ENCODE measurements at places on chromosomes 6 and 20.

GRCh38 chr20:4383961-4384360, 337.7 kb upstream of the PRND start:
- DNase-seq = no peak
- no peak overlapping the region for H3K4me3 ChIP-seq
- H3K27me3 ChIP-seq = peaks cover 75% of the 10 kb centered on the region
- H3K36me3 ChIP-seq = no peaks in the 10 kb centered on the region
- H3K4me1 ChIP-seq = no peaks in the 10 kb centered on the region

DNA sequence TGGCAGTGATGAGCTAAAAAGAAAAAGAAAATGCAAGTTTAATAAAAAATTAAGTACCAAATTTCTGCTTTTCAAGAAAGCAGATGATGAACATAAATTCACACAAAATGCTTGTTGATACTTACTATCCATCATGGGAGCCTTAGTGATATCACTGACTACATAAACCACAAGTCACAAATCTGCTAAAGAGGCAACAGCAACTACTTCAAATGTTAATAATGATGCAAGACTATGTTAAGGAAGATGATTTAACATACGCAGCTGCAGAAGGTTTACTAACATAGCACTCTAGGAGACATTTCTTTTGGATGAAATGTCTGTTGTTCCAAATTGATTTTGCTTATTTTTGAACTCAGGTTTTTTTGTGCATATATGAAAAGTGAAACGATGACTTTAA, 18.6 kb downstream of the FYN start:
- DNase-seq = no peak
- no peaks in the 10 kb centered on the region for H3K27me3 ChIP-seq
- peaks cover 32% of the 10 kb centered on the region for H3K4me1 ChIP-seq
- no peaks in the 10 kb centered on the region for H3K36me3 ChIP-seq

GRCh38 chr20:17863577-17864292, 104.9 kb downstream of the SNX5 start:
- no peak overlapping the region for H3K4me3 ChIP-seq
- H3K27me3 ChIP-seq = no peaks in the 10 kb centered on the region
- no peak overlapping the region for H3K27ac ChIP-seq
- H3K4me1 ChIP-seq = peaks cover 8% of the 10 kb centered on the region

GRCh38 chr20:25534845-25535244, 50.5 kb downstream of the NINL start:
- no peaks in the 10 kb centered on the region for H3K36me3 ChIP-seq
- no peaks in the 10 kb centered on the region for H3K27me3 ChIP-seq
- peaks cover 7% of the 10 kb centered on the region for H3K4me1 ChIP-seq
- no peak overlapping the region for H3K27ac ChIP-seq
- H3K4me3 ChIP-seq = no peak overlapping the region
- DNase-seq = no peak

- H3K4me3 ChIP-seq = no peak overlapping the region
- H3K36me3 ChIP-seq = peaks cover 5% of the 10 kb centered on the region
- peak overlapping the region; percentile 16 for H3K27ac ChIP-seq
- no peaks in the 10 kb centered on the region for H3K27me3 ChIP-seq
- peaks cover 13% of the 10 kb centered on the region for H3K4me1 ChIP-seq
These were observed 69.6 kb downstream of the JAG1 start for GRCh38 chr20:10603971-10604864.

DNA sequence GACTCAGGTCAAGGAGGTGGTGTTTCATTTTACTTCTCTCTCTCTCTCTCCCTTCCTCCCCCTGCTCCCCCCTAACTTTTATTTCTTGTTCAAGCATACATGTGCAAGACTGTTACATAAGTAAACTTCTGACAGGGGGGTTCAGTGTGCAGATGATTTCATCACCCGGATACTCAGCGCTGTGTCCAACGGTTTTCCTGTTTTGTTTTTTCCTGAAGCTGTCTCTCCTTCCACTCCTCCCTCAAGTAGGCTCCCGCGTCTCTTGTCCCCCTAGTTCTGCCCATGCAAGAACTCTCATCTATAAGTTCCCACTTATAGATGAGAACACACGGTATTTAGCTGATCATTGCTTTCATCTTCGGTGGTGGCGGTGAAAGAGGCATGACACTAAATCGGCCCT, 751.9 kb upstream of the DEFB115 start:
- H3K36me3 ChIP-seq = no peaks in the 10 kb centered on the region
- DNase-seq = no peak
- no peak overlapping the region for H3K4me3 ChIP-seq
- H3K27me3 ChIP-seq = no peaks in the 10 kb centered on the region
- H3K27ac ChIP-seq = no peak overlapping the region

GRCh38 chr6:27136978-27137814, 110.3 kb upstream of the PRSS16 start:
- H3K27ac ChIP-seq = peak overlapping the region; percentile 83
- H3K4me1 ChIP-seq = peaks cover 14% of the 10 kb centered on the region
- DNase-seq = no peak
- no peak overlapping the region for H3K4me3 ChIP-seq
- peaks cover 40% of the 10 kb centered on the region for H3K36me3 ChIP-seq
- no peaks in the 10 kb centered on the region for H3K27me3 ChIP-seq

DNA sequence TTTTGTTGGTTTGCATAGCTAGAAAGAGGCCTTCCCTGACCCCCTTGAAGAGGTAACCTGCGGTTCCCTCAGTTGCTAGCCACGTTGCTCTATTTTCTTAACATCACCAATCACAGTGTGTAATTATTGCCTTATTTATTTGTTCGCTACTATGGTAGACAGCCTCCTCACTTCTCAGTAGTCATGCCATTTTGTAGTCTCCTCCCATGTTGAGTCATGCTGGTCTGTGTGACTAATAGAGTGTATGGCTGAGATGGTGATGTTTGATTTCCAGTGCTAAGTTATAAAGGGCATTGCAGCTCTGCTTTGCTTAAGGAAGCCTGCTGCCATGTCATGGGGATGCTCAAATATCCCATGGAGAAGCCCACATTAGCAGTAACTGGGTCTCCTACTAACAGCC, 236.6 kb upstream of the CHD6 start:
- peaks cover 7% of the 10 kb centered on the region for H3K4me1 ChIP-seq
- H3K27ac ChIP-seq = no peak overlapping the region
- no peak overlapping the region for H3K4me3 ChIP-seq
- no peaks in the 10 kb centered on the region for H3K27me3 ChIP-seq
- no peak for DNase-seq
- no peaks in the 10 kb centered on the region for H3K36me3 ChIP-seq

DNA sequence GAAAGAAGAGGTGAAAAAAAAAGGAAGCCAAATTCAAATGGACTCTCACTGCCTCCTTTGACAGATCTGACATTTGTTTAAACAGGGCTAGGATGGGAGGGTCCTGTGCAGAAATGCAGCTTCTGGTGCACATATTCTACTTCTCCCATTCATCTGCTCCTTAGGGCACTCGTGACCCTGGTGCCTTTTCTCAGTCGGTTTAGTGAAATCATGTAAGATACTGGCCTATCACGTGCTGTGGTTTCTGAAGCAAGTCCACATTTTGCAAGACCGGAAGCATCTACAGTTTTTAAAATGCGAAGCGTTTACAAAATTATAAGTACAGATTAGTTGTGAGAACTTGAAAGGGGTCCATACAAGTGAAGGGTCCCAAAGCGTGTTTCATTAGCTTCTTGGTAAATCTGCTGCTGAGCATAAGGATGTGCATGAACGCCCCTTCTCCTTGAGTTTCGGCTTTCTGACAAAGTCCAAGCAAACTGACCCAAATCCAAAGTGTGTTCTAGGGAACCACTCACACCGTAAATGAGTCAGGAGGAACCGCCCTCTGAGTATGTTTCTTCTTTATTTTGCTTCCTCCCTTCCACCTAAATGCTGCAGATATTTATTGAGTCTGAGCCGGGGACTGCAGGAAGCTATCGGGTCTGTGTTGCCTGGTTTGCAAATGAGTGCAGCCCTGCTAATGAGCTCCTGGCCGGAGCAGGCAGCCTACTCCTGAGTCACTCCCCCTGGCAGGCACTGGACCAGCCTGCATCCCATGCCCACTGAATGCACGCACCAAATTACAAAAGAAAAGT, 323.8 kb upstream of the JARID2 start:
- no peak overlapping the region for H3K27ac ChIP-seq
- H3K36me3 ChIP-seq = no peaks in the 10 kb centered on the region
- peaks cover 13% of the 10 kb centered on the region for H3K27me3 ChIP-seq
- H3K4me3 ChIP-seq = no peak overlapping the region
- DNase-seq = no peak

DNA sequence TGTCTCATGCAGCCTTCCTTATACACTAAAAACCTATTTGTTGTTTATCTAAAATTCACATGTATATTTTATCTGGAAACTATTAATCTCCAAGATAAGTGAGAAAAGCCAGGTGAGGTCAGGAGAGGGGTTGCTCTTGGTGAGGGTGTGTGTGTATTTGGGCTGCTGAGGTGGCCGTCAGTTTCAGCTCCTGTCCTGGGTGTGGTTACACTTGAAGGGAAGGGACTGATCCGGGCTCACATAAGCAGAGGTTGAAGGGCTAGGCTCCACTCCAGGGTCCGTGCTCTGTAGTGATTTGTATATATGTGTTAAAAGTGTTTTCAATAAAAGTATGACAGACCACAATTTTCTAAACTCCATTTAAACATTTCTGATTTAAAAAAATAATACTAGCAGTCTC, 13.5 kb upstream of the SNAI1 start:
- peaks cover 2% of the 10 kb centered on the region for H3K36me3 ChIP-seq
- no peaks in the 10 kb centered on the region for H3K27me3 ChIP-seq
- H3K4me3 ChIP-seq = no peak overlapping the region
- DNase-seq = no peak

GRCh38 chr6:169499848-169500247, 202.0 kb downstream of the WDR27 start:
- no peak for DNase-seq
- H3K27ac ChIP-seq = no peak overlapping the region
- H3K4me3 ChIP-seq = no peak overlapping the region
- no peaks in the 10 kb centered on the region for H3K27me3 ChIP-seq
- no peaks in the 10 kb centered on the region for H3K4me1 ChIP-seq
- H3K36me3 ChIP-seq = no peaks in the 10 kb centered on the region

- no peak overlapping the region for H3K27ac ChIP-seq
- H3K4me3 ChIP-seq = no peak overlapping the region
- no peaks in the 10 kb centered on the region for H3K4me1 ChIP-seq
- H3K27me3 ChIP-seq = no peaks in the 10 kb centered on the region
- H3K36me3 ChIP-seq = no peaks in the 10 kb centered on the region
These were observed 14.9 kb downstream of the PLN start for GRCh38 chr6:118562959-118563358.

DNA sequence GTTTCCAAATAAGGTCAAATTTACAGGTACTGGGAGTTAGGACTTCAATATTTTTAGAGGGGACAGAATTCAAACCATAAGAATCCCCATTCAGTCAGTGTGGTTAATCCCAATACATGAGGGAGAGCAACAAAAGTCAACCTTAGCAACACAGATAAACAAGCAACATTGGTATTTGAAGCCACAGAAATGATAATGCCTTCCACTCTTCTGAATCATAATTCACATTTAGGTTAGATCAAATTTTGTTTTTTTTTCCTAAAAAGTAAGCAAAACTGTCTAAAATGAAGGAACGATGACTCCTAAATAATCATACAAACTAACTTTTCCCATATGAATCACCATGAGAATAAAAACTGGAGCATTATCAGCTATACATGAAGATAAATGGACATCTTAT, 246.0 kb upstream of the TENT5A start:
- H3K36me3 ChIP-seq = no peaks in the 10 kb centered on the region
- no peak overlapping the region for H3K4me3 ChIP-seq
- no peak for DNase-seq
- H3K27ac ChIP-seq = no peak overlapping the region
- no peaks in the 10 kb centered on the region for H3K27me3 ChIP-seq
- peaks cover 9% of the 10 kb centered on the region for H3K4me1 ChIP-seq

DNA sequence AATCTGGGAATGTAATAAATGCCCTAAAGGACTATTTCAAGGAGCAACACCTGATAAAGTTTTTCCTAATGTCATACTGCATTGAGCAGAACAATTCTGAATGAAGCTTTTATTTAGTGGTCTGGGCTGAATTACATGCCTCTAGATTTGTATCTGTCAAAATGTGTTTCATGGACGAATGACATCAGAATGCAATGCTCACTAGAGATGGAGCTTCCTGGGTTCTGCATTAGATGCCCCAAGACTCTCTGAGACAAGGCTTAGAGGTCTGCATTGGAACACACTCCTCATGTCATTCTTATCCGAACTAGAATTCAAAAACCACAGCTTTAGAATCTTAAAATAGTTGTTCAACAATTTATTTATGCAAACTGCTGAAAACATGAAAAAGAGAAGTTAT, 62.0 kb downstream of the SYNE1 start:
- H3K36me3 ChIP-seq = no peaks in the 10 kb centered on the region
- H3K4me1 ChIP-seq = no peaks in the 10 kb centered on the region
- no peak overlapping the region for H3K27ac ChIP-seq

DNA sequence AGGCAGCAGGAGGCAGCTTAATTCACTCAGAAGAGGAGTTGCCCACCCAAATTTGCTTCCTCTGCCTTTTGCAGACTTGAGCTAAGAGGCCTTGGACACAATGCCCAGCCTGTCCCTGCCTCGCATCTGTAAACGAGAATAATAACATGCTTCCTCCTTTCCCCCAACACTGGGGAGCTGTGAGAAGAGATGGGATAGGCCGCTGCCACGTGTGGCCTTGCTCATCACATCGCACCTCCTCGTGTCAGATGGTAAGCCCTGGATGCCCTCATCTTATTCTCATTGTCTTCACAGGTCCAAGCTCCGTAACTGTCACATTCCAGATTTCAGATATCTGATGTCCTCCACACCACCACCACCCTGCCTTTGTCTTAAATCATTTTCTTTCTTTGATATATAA, 13.1 kb upstream of the TUBB2B start:
- H3K4me1 ChIP-seq = no peaks in the 10 kb centered on the region
- peaks cover 75% of the 10 kb centered on the region for H3K27me3 ChIP-seq
- H3K4me3 ChIP-seq = no peak overlapping the region
- no peaks in the 10 kb centered on the region for H3K36me3 ChIP-seq

Measured in Calu3 (cell line).